ENCODE measurements at places on chromosomes 2 and 18.

DNA sequence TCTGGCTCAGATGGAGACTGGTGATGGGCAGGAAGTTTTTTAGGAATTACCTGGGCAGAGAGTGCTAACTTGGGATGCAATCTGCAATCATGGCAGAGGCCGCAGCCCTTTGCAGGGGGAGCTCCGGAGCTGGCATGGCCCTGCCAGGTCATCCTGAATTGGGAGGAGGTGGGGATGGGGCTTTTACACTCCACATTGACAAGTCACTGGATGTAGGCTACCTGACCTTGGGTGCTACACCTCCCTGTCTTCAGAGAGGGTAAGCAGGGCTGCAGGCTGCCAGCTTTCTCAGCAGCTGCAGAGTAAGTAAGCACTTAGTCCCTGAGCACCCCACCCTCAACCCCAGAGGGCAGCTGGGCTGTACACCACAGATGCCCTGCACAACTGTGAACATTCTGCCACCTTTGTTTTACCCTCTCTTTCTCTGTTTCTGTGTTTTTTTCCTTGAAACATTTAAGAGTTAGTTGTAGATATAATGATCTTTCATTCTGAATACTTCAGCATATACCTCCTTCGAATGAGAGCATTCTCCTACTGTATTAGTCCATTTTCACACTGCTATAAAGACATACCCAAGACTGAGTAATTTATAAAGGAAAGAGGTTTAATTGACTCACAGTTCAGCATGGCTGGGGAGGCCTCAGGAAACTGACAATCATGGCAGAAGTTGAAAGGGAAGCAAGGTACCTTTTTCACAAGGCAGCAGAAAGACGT lies 6.8 kb upstream of the HS1BP3 start:
- no peak for DNase-seq

GRCh38 chr2:191629001-191629453 lies 48.9 kb upstream of the NABP1 start:
- no peak for DNase-seq

DNA sequence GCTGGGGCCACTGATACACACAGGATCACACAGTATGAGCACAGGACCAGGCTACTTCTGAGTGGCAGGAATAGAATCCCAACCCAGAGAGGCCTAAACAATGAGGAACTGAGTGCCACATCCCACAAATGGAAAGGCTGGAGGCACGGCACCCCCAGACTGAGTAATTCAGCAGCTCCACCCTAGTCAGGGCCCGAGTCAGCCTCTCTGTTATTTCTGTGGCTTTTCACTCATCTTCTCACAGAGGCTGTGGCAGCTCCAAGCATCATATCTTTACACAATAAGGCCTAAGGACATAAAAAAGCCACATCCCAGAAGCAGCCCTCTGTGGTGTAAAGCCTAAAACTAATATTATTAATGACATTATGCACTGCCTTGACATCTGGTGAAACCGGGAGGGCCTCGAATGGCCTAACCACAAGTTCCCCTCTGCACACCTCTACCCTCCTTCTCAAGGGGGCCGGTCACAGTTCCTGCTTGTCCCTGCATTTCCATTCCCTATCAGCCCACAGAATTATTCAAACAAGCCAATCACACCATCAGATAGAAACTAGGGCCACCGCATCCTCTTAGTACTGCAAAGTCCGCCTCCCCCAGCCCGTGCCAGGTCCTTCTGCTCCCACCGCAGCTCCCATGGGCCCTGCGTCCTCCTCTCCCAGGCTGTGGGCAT lies 12.5 kb upstream of the MAL start:
- DNase-seq, result no peak

DNA sequence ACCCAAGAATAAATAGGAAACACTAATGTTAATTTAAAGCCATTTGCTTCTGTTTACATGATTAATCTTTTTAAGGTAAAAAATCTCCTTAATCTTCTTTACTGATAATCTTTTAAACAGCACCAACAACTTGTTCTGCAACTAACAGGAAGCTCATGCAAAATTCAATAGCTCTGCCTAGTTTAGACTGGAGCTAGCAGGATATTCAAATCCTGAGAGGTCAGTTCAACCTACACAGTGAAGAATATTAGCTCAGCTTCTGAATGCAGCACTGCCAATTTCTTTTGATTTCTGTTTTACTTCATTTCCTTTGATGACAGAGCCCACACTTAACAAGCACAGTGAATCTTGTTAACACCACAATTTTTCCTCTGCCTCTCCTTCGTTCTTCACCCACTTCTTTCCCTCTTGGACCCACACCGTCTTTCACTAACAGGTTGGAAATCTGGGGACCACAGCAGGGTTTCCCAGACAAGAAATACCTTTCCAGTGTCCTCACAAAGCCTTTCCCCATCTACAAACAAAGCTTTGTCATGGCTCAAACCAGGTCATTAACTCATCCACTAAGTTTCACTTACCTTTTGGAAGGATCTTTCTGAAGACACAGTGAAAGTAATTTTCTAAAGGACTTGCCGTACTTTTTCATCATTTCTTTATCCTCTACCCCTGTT lies 109.8 kb downstream of the STK39 start:
- no peak for DNase-seq

- DNase-seq, result no peak
Observed at GRCh38 chr2:210862283-210863065, 306.1 kb downstream of the CPS1 start.

- peak; percentile 94 for DNase-seq
Observed at GRCh38 chr2:11796190-11797171, 50.0 kb downstream of the LPIN1 start.

DNA sequence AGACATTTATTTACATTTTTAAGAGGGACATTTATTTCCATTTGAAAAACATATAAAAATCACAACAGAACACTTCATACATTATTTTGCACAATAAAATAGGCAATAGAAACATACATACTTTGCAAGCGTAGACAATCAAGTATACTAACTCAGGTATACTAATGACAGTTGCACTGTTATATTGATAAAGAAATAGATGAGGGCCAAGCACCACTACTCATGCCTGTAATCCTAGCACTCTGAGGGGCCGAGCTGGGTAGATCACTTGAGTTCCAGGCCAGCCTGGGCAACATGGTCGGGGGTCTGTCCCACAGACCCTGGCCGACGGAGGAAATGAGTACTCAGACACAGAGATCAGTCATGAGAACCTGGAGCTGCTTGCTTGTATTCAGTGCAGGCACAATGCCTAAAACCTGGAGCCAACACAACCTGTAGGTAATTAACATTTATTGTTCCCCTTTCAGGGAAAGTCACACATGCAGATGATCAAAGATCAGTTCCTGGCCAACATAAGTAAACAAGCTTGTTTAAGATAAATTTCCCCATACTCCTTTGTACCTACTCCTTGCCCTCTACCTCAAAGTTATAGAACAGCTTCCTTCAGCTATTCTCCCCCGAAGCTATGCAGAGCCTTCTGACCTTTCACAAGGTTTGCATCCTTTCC lies 1960.2 kb downstream of the SUCLG1 start:
- no peak for DNase-seq

GRCh38 chr2:218065239-218066006 lies 3.6 kb upstream of the RUFY4 start:
- DNase-seq, result no peak

- DNase-seq, result peak; percentile 81
Observed at GRCh38 chr18:74316257-74317170, 875 bp downstream of the C18orf63 start.

DNA sequence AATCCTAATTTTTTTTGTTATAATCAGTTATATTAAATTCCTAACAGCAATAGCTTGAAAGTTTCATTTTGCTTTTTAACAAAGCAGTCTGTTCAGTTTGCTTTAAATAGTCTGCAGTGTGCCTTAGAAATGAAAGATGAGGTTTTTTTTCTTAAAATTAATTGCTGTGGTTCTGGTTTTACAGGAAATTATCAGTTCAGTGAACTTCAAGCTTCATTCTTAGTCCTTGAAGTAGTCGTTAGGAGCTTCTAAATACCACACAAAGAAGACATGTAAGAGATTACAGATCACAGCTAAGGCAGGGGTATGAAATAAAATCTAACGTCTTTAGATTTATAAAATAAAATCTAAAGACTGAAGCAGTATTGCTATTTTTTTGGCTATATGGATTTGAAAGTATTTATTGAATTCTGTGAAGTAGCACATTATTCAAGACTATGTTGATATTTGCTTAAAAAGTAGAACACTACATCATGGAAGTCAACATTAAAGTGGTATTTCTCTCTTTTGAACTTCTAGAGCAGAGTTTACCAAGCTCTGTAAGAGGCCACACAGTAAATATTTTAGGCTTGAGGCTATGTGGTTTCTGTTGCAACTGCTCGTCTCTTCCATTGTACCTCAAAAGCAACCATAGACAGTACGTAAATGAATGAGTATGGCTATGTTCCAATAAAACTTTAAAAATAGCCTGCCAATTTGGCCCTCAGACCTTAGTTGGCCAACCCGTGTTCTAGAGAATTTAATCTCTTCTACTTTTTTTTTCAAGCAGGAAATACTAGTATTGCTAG lies 81.5 kb upstream of the STON1 start:
- DNase-seq, result peak; percentile 76

DNA sequence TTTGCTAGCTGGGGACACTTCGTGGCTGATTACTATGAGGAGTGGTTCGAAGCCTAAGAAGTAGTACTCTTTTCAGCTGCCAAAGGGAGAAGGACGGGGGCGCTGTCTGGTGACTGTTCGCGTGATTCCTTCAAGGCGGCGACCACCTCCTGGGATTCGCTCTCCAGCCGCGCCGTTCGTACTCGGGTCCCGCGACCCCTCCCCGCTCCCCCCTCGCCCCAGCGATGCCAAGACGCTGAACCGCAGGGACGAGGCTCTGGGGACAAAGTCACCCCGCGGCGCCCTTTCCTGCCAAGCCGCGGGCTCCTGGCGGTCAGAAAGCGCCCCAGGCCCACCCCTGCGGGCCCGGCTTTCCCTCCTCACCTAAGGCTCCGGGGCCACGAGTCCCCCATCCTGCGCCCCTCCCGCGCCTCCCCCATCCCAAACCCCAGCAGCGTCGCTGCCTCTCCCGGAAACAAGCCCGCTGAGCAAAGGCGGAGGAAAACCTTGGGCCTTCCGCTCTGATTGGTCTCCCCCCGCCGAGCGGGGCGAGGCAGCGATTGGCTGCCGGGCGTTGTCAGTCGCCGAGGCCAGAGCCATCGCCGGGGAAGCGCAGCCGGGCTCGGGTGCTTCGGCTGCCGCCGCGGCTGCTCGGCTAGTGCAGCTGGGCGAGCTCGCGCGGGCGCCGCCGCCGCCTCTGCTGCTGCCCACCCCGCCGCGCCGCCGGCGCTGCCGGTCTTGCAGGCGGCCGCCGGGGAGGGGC lies 404.3 kb downstream of the XIRP2 start:
- peak; percentile 92 for DNase-seq

- no peak for DNase-seq
Observed at GRCh38 chr2:60556576-60557485, 3.4 kb upstream of the BCL11A start.

DNA sequence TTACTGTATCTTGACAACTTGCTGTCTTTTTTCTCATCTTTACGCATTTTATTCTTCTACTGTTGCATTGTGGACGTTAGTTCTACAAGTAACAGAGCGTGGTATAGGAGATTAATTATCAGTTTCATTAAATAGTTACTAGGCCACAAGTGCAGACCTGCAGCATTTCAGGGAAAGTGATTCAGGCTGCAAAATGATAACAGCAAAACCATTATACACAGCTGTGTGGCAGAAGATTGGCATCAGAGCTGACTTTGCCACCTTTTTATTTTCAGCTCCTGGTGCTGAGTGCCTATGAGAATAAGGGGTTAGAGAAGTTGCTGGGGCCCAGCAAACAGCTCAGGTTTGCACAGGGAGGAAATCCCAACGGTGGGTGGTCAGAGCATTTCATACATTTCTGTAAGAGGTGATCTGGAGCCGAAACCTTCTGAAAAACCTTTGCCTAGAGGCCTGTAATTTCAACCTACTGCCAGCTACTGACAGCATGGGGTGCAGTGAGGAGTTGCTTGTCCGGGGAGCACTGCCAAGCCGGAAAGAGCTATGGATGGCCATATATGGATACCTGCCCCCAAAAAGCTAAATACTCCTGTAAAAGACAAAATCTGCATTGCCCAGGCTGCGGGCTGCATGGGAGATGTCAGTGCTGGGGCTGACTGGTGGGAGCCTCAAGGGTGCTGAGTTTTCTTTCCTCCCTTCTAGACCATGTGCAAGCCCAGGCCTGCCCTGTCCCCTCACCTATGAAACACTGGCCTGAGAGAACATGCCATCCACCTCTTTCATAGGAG lies 2.7 kb upstream of the CCBE1 start:
- DNase-seq, result no peak

GRCh38 chr2:128293870-128294455 lies 24.7 kb downstream of the HS6ST1 start:
- no peak for DNase-seq

DNA sequence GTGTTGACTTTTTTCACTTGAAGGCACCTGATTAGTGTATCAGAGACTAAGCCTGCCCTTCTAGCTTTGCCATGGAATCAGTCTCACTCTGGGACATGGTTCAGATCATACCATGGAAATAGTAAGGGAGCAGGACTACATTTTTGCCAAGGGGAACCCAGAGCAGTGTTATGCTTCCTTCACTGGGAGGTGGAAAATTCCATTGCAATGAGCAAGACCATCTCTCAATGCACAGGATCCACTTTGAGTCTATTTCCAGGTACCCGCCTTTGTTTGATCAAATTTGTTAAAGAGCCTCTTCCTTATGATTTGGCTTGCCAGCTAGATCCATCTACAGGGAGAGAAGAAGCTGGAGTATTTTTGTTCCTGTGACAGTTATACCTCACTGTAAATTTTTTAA lies 395.8 kb downstream of the MTX2 start:
- no peak for DNase-seq

GRCh38 chr2:149441255-149441654 lies 110.9 kb downstream of the LYPD6 start:
- no peak for DNase-seq

GRCh38 chr2:189234991-189235390 lies 55.4 kb upstream of the COL5A2 start:
- peak; percentile 31 for DNase-seq

DNA sequence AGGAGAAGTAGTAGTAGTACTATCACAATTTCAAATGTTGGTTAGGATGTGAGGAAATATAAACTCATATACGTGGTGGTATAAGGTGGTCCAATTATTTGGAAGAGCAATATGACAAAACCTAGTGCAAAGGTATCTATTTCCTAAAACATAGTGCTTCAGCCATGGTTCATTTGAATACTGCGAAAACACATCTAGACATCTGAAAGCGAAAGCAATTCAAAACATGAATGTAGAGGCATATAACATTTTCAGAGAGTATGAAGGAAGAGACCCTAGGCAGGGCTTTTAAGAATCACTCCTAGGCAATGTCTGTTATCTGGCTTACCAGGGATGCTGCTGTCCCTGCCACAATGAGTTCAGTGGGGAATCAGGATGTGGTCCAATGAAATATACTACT lies 1085.8 kb downstream of the TDRD15 start:
- no peak for DNase-seq

GRCh38 chr2:217631115-217631514 lies 371.7 kb downstream of the TNS1 start:
- DNase-seq, result no peak

DNA sequence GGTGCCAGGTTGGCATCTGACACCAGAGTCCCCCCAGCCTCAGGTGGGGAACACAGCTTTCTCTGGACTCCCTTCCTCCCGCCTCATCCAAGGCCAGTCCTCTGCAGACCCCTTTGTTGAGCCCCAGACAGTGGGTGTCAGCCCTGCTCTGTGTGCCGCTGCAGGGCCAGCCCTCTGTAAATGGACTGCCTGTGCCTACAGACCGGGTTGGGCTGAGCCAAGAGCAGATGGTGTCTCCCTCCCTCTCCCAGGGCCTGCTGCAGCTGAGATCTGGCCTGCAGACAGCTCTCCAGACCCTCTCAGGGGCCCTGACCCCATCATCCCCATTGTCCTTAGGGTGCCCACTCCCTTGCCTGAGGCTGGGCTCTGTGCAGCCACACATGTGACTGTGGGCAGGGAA lies 160.8 kb downstream of the KLHL29 start:
- no peak for DNase-seq

All from fibroblast of skin of abdomen (primary cell).